ENCODE measurements at places on chromosomes 1 and 21.
A peak's percentile ranks its signal among the peaks of the same experiment; 100 is the strongest.

GRCh38 chr1:23394684-23395083, 25.0 kb upstream of the ZNF436 start:
- peak; percentile 35 for DNase-seq

- peak; percentile 40 for DNase-seq
Measured at GRCh38 chr1:173861731-173862145, 6.1 kb downstream of the GAS5 start.

GRCh38 chr1:57109247-57109646, 143.4 kb upstream of the C8B start:
- no peak for DNase-seq

DNA sequence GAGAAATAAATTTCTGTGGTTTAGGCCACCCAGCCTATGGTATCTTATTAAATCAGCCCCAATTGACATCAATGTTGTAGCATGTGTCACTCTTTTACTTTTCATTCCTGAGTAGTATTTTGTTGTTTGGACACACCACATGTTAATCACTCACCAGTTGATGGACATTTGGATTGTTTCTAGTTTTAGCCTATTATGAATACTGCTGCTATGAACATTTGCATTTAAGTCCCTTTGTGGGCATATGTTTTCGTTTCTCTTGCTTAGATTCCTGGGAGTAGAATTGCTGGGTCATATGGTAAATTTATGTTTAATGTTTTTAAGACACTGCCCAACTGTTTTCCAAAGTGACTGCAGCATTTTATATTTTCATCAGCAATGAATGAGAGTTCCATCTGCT, 50.2 kb upstream of the NUF2 start:
- no peak for DNase-seq

DNA sequence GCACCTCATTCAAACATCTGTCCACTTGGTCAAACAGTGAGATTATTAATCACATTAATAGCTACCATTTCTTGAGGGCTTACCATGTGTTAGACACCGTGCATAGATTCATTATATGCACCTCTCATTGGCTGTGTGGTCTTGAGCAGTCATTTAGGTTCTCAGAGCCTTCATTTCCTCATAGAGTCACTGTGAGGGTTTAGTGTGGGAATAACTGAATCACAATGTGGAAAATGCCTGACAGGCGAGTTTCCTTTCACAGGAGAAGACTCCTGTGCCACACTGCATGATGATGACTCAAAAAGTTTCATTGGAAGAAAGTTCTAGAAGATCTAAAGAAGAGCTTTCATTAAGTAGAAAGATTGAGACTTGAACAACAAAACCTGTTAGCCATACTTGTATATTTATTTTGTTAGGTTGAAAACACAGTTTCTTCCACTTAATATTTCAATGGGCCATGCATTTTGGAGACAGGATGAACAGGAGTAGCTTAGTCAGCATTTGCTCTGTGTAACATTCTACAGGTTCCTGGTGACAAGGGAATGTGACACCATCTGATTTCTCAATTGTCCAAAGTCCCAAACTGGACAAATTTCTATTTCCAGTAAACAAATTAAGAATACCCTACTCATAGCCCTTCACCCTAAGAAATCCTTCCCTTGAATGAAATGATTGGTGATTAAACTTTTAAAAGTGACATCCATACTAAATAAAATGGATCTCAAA, 45.7 kb downstream of the FYB2 start:
- DNase-seq: no peak

- peak; percentile 87 for DNase-seq
Measured at GRCh38 chr1:51644533-51645197, 27.8 kb downstream of the OSBPL9 start.

DNA sequence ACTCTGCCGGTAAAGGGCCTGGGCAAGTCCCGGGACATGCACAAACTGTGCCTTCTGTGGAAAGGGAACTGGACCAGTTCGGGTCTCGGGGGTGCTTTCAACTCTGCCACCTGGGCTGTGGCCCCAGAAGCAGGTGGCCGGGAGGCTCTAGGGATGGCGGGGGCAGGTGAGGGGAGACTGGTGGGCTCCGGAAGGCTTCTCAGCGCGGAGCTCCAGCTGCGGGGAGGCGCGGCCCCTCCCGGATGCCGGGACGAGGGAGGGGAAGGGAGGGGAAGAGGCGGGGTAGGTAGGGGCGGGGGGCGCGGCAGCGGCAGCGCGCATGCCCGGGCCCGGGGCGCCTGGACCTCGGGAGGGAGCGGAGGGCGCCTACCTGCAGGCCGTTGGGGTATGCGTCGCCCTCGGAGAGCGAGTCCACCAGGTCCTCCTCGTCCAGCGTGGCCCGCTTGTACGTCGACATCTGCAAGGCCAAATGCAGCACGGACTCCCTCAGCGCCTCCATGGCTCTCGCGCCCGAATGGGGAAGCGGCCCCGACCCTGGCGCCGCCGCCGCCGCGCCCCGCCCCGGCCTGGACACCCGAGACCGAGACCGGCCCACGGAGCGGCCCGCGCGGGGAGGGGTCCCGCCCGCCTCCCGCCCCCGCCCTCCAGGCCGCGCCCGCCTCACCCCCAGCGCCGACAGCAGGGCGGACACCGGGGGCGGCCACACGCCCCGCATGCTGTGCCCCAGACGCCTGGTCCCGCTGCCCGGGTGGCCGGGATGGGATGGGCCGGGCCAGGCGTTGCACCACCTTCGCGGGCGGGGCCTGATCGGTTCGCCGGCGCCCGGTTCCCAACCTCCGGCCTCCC, at the start of gene ECE1:
ECE1 (minus strand) TSS at position 764 of the 846 bp plus-strand sequence; CDS start at position 715, 49 bp downstream.
- DNase-seq: peak; percentile 34

DNA sequence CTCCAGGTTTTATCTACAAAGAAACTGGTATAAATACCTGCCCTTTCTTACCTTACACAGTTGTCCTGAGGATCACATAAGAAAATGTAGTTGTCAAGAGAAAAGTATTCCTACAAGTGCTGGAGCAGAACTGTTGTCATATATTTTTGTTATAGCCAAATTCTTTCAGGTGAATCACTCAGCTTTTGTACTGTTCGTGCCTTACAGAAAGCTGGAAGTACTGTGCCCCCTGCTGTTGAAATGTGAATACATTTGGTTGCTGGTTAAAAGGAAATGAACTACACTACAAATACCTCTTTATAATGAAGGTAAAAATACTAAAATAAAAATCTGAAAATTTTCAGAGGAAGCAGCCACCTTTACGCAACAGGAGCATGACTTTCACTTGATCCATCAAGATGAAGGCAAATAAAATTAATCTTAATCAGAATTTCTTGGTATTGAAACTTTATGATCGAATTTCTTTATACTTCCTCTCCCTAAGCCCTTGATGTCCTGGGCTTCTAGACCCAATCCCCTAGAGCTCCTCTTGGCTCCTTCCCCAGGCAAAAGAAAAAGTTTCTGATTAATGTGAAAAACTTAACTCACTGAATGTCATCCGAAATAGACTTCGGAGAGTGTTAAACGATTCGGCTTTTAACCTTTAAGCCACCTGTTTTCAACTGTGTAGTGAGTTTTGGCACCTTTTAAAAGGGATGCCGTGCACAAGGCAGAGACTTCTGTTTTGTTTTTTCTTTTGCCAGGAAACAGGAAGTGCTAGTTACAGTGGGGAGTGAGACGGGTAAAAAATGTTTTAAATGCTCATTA, 12.5 kb downstream of the CHML start:
- peak; percentile 92 for DNase-seq

- DNase-seq: no peak
Measured at GRCh38 chr21:25944672-25945213, 210.0 kb downstream of the GABPA start.

DNA sequence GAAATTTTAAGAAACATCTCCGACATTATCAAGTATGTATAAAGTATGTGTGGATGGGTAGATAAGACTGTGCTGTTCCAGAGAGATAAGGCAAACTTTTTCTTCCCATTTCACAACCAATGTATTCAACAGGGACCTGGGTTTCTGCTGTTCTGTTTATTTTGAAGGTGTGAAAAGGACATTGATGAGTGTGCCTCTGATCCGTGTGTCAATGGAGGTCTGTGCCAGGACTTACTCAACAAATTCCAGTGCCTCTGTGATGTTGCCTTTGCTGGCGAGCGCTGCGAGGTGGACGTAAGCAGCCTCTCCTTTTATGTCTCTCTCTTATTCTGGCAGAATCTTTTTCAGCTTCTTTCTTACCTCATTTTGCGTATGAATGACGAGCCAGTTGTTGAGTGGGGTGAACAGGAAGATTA, 174.0 kb downstream of the CRB1 start:
- peak; percentile 75 for DNase-seq

- DNase-seq: no peak
Measured at GRCh38 chr1:34587761-34588160, 167.1 kb upstream of the GJB5 start.

- DNase-seq: no peak
Measured at GRCh38 chr1:228875741-228876140, 140.5 kb downstream of the RHOU start.

DNA sequence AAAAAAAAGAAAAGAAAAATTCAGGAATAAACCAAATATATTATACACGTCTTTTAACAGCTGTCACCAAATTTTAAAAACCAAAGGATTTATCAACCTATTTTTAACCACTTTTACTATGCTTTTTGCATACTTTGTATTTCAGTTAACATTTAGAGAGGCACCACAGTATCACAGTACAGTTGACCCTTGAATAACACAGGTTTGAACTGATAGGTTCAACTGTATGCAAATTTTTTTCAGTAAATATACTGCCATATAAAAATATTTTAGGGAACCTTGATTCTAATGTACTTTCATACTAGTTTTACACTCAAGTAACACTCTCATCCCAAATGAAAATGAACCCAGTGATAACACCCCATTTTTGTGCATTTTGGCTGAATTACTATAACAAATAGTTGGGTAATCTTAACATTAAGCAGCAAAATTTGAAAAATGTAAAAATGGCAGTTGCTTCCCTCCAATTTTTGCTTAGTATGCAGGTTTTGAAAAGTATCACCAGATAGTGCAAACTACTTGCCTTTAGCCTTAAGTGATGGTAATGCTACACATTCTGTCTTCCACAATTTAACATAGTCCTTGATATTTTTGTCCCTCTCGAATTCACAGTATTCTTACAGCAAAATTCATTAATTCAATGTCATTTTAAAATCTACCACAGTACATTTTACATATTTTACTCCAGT, 10.8 kb upstream of the ADCY10 start:
- no peak for DNase-seq

DNA sequence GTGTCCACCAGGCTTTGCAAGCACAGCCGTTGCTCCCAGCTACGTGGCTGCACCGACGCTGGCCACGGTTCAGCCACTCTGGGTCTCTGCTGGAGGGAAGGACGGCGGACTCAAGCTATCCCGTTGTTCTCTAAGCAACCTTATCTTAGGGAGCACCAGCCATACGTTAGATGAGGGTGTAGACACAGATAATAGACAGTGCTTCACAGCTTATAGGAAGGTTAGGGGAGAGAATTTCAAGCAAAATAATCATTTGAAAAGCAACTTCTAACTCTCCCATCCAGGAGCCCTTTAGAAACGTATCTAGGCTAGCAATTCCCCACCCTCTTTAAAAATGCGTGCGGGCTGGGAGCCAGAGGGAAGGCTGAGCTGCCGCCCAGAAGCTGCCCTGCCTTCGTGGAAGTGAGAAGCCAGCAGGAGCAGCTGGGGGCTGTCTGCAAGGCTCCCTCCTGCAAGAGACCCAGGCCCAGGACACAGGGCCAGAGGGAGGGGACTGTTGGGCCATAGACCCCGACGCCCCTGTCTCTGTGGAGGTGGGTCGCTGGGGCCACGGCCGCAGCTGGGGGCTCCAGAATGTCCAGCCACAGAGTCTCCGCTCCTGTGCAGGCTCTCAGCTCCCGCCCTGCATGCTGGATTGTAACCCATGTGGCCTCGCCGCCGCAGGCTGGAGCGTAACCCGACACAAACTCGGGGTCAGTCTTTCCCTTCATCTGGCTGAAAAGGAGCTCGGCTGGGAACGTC, 31.2 kb upstream of the COL6A2 start:
- no peak for DNase-seq

- DNase-seq: no peak
Measured at GRCh38 chr1:202067188-202067974, 55.3 kb upstream of the GPR37L1 start.

GRCh38 chr1:88455621-88456256, 228.3 kb upstream of the PKN2 start:
- DNase-seq: no peak

GRCh38 chr1:101474039-101474665, 237.3 kb downstream of the S1PR1 start:
- peak; percentile 48 for DNase-seq

DNA sequence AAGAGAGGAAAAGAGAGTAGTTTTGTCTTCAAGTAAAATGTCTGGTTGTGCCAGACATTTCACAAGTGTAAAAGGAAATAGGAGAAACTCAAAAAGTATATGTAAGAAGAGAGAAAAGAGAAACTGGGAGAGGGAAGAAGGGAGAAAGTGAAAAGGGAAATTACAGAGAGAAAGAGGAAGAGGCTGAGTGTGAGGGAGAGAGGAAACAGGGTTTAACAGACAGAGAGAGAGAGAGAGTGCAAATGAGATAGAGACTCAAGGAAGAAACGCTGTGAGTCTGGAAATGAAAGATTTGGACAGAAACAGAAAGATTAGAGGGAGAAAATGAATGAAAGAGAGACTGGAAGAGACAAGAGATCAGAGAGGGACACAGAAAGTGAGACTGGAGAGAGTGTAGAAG, 806.2 kb downstream of the PLA2G4A start:
- DNase-seq: no peak

DNA sequence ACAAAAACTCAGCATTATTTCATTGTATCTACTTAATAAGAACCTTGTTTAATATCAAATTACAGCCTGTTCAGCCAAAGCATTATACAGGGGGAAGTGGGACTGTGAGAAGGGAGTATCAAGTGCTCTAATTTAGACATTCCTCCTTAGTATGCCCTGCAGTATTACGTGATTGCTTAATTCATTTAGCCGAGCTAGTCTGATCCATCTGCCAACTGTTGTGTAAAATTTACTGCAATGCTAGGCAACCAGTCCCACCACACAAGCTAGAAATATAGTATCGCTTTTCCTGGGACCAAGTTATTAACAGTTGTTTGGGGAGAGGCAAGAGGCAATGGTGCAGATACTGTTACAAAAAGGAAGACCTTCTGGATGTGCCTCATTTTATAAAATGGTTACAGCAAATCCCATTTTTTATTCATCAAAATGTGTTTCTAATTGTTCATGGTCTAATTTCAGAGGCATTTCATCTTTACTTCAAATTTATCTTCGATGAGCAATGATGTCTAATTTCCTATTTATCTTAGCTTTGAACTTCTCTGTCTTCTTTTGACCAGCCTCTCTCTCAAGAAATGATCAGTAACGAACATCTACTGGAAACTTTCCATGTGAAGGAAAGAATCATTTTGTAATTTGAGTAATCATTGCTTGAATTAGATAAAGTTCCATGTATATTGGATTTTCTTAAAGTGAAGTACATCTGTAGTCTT, 283.3 kb downstream of the DUSP10 start:
- DNase-seq: peak; percentile 66

- DNase-seq: no peak
Measured at GRCh38 chr1:86596224-86596623, 49.3 kb downstream of the CLCA4 start.
